Stimulated activated CD4-positive, alpha-beta T cell treated with anti-CD3 and anti-CD28 coated beads, Interleukin-15, amount 100 ng/mL, for 48 hours (primary cell): ENCODE measurements at places on chromosomes 2 and 18.

DNA sequence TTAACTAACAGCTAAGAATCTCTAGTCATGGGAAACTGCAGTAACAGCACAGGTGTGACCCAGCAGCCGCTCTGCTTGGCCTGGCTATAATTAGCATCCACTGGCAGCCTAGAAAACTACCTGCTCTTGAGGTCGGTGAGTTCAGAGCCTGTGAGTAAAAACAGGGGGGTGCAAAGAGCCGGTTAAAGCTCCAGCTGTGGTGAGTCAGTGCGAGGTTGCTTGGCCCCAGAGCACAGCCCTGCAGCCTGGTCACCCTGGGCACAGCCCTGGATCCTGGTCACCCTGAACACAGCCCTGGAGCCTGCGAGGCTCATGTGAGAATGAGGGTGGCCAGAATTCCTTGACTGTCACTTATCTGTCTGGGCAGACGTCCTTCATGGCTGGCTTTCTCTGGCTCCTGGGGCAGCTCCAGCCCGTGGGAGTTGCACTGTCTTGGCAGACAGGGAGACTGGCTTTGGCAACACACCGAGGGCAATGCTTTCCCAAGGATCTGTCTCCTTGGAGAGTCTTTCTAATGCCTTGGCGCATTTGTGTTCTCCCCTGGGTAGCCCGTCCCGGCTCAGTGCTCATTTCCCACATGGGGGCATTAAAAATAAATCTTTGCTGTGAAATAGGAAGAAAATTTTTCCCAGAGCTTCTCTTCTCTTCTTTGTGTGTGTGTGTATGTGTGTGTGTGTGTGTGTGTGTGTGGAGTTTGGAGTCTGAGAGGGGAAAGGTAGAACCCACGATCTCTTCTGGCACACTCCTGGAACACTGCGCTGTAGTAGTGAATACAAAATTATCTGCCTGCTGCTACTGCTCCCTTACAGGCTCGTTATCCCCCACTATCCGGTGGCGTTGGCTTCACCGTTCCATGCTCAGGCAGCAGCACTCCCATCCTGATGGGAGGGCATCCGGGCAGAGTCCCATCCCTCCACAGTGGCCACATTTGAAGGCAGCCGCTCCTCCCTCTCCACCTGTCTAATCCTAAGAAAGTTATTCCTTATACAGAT lies 250.2 kb upstream of the MEX3C start:
- no peak for DNase-seq

DNA sequence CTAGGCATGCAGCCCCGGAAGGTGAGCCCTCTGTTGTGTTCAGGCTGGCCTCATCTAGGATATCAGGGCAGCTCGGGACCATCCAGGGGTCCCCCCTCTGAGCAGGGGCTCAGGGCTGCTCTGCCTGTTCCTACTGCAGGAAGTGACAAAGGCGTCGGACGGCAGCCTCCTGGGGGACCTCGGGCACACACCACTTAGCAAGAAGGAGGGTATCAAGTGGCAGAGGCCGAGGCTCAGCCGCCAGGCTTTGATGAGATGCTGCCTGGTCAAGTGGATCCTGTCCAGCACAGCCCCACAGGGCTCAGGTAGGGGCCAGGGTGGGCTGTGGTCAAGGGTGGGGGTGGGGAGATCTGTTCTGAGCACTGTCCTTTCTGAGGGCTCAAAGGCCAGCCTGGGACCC lies 13.1 kb downstream of the KCNIP3 start:
- no peak for DNase-seq

GRCh38 chr2:241801611-241802420 lies 7.2 kb upstream of the NEU4 start:
- DNase-seq = no peak

DNA sequence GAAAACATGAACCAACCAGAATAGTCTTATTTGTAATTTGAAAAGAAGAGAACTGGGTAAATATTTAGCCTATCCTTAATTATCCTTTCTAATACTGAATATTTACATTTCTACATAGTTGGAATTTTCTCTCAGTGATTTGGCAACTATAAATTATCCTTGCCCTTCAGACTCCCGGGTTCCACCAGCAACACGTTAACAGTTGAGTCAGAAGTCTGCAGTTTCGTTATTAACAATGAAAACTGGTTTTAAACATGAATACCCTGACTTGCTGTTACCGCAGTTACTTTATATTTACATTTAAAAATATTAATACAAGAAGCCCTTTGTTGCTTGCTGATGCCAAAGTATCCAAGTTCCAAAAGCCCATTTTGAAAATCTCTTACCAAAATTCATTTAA lies 673.0 kb downstream of the ARHGAP15 start:
- no peak for DNase-seq

DNA sequence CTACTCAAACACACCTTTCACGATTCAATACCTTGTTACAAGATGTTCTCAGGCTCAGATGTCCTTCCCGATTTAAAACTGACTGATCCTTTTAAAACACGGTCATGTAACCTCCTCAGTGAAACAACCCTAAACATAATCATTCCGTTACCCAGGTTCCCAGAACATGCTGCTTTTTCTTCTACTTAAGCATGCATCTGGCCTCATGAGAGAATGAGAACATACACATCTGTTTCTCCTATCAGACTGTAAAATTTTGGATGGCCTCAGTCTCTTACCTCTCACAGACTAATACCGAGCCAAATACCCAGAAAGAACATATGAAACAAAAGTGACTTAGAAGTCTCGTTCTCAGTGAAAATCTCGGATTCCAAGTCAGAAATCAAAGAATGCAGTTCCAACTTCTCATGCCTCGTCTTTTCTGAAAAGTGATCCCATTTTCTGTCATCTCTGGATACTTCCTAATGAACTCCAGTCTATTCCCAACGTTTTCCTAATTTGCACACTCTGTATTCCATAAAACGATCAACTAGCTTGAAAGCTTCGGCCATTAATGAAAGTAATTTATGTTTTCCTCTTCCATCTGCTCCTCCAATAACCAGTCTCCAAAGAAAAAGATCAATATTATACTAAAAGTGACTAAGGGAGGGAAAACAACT lies 919 bp downstream of the SF3B1 start:
- no peak for DNase-seq

DNA sequence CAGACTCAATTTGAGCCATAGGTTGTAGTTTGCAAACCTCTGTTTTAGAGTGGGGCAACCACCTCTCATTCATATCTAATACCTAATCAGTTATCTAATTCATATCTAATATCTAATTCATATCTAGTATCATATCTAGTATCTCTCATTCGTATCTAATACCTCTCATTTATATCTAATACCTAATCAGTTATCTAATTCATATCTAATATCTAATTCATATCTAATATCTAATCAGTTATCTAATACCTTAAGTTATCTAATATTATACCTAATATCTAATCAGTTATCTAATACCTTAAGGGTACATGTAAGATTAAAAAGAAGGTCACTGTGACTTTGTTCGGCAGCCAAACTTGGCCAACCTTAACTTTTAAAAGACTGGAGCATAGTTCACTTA lies 403.4 kb upstream of the MMADHC start:
- no peak for DNase-seq

DNA sequence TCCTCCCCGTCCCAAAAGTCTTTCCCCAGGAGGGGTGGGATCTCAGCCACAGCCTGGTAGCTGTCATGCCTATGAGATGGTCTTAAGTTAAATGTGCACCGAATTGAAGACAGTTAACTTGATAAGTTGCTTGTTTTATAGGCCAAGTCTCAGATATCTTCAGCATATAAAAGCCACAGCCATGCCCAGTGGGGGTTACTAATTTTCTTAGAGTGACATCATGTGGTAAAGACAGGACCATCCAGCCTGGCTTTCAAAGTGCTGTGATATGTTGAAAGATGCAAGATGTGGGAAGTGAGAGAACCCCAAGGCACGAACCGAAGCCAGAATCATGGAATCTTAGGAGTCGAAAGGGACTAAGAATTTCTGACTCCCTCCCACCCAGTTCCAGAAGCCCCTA lies 42.1 kb upstream of the FAM124B start:
- no peak for DNase-seq

- DNase-seq = no peak
These were observed 697.3 kb downstream of the TRIB2 start for GRCh38 chr2:13413989-13414388.

GRCh38 chr18:32711862-32712261 lies 61.0 kb downstream of the KLHL14 start:
- no peak for DNase-seq

GRCh38 chr2:202196727-202197126 lies 41.7 kb downstream of the SUMO1 start:
- DNase-seq = no peak

DNA sequence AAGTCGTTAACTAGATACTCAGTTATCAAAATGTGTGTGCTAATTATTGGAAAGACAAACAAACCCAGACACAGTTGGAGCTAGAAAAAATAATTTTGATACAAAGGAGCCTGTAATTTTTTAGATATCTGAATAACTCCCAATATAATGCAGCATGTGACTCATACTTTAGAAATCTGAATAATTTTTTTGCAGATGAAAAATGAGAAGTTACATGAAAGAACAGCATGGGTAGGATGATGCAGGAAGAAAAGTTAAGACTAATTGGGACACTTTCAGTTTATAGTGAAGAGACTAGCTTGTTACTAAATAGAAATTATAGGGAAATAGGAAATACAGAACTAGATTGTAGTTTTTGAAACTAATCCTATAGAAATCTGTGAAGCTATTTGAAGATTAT lies 945.8 kb downstream of the CBLN2 start:
- no peak for DNase-seq

GRCh38 chr2:157920736-157921135 lies 44.6 kb upstream of the ACVR1 start:
- DNase-seq = no peak

GRCh38 chr2:109446278-109447131 lies 167.3 kb downstream of the SEPTIN10 start:
- DNase-seq = no peak

DNA sequence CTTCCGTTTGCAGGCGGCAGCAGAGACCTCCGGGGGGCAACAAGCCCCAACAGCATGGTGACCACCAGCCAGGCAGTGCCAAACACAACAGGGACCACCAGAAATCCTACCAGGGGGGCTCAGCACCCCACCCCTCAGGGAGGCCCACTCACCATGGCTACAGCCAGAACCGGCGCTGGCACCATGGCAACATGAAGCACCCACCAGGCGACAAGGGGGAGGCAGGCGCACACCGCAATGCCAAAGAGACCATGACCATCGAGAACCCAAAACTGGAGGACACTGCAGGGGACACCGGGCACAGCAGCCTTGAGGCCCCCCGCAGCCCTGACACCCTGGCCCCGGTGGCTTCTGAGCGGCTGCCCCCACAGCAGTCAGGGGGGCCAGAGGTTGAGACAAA lies 192.9 kb downstream of the SMAD7 start:
- no peak for DNase-seq

DNA sequence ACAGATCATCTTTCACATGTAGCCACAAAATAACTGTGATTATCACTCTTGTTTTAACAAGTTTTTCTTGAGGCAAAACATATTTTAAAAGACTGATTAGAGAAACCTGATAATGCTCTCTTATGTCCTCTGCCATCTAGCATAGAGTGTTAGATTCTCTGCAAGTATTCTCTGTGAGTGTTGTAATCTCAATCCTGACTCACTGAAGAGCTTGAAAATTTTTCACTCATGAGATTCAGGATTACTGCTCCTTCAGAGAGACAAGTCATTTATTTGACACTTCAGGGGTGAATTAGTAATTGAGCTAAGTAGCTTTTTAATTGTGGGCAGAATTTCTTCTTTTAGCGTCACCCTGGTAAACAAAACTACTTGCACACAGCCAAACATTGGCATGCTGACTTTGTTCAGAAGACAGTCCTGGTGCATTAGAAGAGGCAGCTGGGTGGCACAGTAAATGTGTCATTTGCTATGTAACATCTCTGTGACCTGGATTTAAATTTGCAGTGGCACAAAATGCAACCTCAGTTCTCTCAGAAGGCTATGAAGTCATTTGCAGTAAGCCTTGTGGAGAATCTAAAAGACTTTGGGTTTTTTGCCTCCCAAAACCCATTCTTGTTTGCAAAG lies 172.9 kb downstream of the LRP1B start:
- DNase-seq = no peak

DNA sequence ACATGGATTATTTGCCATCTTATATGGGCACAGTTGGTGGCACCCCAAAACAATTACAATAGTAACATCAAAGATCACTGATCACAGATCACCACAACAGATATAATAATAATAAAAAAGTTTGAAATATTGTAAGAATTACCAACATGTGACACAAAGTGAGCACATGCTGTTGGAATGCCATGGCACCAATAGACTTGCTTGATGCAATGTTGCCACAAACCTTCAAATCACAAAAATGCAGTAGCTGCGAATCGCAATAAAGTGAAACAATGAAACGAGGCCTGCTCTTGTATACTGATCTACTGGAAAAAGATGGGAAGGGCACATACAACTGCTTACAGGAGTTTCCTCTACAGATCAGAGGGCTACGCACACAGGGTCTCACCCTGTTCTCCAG lies 32.2 kb upstream of the AMMECR1L start:
- no peak for DNase-seq

- no peak for DNase-seq
These were observed 92.4 kb upstream of the CHST9 start for GRCh38 chr18:27277554-27277953.

- no peak for DNase-seq
These were observed 14.7 kb downstream of the CDK15 start for GRCh38 chr2:201821080-201821479.

DNA sequence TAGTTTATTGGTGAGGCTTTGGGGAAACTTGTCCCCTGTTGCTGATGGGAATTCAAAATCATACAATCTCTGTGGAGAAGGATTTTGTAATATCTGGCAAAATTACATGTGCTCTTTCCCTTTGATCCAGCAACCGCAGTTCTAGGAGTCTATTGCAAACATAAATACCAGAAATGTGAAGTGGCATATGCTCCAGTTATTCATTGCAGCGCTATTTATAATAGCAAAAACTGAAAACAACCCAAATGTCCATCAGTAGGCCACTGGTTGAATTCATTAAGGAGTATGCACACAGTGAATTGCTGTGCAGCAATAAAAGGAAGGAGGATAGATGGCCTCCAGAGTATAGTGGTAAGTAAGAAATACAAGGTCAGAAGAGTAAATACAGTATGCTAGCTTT lies 76.5 kb downstream of the HNRNPLL start:
- no peak for DNase-seq

DNA sequence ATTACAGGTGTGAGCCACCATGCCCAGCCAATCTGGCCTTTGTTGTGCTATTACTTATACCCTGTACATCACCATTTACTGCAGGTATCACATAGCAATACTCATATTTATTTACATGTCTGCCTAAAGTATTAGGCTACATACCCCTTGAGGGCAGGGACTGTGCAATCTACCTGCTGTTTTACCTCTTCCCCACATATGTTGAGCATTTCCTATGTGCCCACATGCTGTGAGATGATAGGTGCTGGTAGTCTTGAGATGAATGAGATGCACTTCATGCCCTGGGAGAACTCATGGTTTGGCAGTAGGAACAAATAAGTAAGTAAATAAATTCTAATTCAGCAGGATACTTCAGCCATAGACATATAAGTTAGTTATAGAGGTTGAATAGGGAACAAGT lies 59.2 kb downstream of the TTC39C start:
- no peak for DNase-seq
